ENCODE measurements at places on chromosomes 6 and 20.

DNA sequence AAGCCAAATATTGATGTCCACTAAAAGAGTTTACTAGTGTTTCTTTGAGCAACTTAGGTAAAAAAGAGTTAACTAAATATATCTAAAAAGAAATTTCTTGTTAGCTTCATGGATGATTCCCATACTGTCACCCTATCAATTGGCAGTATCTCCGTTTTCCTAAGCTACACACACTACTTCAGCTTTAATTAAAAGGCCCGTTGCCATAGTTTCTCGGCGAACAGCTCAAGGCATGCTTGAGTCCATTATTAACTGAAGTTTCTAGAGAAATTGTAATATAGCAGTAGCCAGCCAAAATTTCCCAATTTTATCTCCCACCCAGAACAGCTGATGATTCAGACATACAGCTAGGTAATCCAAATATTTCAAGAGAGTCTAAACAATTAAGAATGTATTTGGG, 20.0 kb upstream of the BEND6 start:
- no peak for DNase-seq

- no peak for DNase-seq
Measured at GRCh38 chr6:89133981-89134380, 11.9 kb upstream of the PM20D2 start.

DNA sequence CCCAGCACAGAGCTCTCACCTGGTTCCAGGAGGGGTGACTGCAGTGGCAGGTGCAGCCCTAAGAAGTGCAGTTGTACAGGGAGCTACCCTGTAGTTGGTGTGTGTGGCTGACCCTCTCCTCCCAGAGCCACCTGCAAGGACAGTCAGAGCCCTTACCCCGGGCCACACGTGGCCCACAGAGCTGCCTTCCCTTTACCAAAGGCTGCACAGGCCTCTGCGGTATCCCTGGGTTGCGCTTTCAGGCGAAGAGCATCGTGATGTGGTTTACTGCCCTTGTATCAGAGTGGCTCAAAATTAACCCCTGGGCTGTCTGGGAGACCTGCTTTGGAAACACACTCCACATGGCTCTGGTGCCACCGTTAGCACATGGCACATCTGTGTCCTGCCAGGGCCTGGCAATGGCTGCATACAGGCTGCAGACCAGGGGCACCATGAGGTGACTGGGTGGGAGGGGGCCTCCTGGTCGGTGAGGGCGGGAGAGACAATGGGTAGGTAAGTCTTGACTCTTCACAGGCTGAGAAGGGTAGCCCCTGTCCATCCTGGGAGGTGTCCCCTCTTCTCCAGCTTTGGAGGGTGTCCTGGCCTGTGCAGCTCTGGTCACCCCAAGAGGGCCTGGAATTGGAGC, 81.5 kb downstream of the CDH4 start:
- DNase-seq, result no peak

GRCh38 chr6:157522472-157522871, 141.5 kb downstream of the ZDHHC14 start:
- DNase-seq, result no peak

- DNase-seq, result no peak
Measured at GRCh38 chr20:1229541-1229940, 3.7 kb downstream of the RAD21L1 start.

- DNase-seq, result peak; percentile 42
Measured at GRCh38 chr6:27260369-27260768, 12.9 kb downstream of the PRSS16 start.

DNA sequence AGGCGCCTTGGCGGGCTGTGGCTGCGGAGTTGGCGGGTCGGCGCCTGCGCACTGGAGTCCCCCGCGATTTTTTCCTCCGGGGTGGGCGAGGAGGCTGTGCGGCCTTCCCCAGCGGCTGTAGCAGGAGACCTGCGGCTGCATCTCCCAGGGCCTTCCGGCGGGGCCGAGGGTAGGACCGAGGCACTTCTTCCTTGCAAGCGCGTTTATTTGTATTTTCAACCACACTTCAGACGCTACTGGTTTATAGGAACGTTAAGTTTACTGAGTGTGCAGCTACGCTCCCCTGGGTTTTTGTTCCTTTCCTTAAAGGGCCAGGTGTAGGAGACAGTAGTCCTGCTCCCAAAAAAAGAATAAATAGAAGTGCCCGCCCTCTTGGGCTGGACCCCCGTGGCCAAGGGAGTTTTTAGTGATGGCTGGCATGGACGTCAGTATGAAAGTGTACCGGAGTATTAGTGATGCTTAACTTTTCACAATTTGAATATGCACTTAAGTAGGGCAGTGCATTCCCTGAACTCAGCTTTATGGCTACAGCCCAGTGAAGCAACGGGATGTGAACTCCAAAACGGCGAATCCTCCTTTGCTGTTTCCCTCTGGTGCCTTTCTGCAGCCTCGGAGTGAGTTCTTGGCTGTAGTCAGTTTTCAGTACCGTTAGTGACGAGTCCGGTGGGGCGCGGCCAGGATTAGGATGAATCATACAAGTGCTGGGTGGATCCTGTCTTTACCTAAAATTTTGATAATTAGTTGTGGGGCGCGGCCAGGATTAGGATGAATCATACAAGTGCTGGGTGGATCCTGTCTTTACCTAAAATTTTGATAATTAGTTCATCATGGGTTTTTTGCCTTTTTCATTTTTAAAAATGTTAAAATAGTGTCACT, 1.0 kb upstream of the FBXO5 start:
- peak; percentile 98 for DNase-seq

GRCh38 chr20:51366155-51366886, 176.2 kb downstream of the NFATC2 start:
- DNase-seq, result no peak

- DNase-seq, result no peak
Measured at GRCh38 chr20:37474386-37474785, 46.7 kb upstream of the NNAT start.

GRCh38 chr6:30787954-30788353, 43.6 kb upstream of the IER3 start:
- no peak for DNase-seq

DNA sequence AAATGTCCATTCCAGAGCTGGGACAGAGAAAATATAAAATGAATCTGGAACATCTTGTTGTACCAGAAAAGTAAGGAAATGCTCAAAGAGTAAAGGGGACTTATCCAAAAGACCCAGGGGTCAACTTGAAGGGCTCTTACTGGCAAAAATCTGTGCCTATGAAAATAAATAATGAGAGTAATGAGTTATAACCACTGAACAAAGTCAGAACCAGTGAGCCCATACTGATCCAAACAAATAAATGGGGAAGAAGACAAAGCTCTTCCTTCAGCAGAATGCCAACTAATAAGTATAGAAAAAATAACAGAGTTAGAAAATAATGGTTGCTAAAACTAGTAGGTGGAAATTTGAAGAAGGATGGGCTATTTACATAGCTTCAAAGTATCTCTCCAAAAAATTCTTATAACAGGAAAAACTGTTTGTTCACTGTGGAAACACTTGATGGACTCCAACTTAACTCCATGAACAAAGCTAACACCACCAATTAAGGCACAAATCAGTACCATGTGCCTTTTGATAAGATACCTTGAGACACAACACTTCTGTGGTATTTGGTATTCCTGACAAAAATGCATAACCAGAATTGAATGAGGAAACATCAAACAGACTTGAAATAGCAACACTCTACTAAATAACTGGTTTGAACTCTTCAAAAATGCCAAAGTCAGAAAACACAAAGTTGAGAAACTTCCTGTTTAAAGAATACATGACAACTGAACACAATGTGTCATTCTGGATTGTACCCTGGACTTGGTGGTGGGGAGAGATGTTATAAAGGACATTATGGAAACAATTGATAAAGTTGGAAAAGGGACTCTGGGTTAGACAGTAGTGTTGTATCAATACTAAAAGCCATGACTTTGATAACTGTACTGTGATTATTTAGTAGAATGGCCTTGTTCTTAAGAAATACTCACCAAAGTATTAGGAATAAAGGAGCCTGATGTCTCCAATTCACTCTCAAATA, 197.5 kb downstream of the ISM1 start:
- no peak for DNase-seq

- DNase-seq, result no peak
Measured at GRCh38 chr6:27275025-27275956, 27.8 kb downstream of the PRSS16 start.

DNA sequence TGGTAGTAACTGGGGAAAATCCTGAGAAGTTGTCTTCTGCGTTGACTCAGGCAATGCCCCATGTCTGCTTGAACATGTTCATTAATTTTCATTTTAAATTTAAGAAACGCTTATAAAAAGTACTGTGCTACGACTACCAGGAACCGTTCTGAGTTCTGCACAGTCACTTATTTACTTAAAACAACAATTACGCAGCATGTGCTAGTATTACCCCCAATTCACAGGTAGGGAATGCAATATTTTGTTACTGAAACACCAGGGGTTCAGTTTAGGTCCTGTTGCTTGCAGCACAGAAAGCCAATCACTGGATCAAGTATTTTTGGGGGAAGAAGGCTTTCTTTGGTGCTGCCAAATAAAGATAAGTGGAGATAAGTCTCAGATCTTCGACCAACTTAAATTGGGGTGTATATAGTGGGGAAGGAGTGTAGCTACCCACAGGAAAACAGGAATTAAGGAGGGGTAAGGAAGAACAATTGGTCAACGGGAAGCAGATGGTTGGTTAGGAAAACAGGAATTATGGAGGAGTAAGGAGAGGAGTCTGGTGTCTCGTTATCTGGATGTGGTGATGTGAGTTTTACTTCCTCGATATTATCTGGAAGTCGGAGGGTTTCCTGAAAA, 5.2 kb upstream of the LRP11 start:
- DNase-seq, result no peak

GRCh38 chr6:153511896-153512496, 380.9 kb upstream of the RGS17 start:
- peak; percentile 17 for DNase-seq

GRCh38 chr20:37516811-37517750, 4.0 kb upstream of the NNAT start:
- peak; percentile 14 for DNase-seq

GRCh38 chr20:61764471-61765025, 301.1 kb downstream of the TAF4 start:
- no peak for DNase-seq

DNA sequence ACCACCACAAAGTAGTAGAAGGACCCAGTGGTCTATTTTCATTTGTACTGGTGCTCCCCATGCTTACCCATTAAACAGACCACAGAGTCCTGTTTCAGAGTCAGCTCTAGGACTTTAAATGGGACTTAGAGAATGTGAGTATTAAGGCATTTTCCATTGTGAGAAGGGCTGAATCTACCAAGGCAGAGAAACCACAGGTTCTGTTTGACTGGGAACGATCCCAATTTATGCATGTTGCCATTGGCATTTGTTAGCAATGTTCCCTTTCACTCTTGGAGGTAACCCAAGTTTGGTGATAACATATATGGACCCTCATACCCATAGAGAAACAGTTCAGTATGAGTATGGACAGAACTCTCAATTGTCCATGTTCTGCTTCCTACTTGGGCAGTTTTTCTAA, 672.8 kb downstream of the KIF16B start:
- DNase-seq, result no peak

DNA sequence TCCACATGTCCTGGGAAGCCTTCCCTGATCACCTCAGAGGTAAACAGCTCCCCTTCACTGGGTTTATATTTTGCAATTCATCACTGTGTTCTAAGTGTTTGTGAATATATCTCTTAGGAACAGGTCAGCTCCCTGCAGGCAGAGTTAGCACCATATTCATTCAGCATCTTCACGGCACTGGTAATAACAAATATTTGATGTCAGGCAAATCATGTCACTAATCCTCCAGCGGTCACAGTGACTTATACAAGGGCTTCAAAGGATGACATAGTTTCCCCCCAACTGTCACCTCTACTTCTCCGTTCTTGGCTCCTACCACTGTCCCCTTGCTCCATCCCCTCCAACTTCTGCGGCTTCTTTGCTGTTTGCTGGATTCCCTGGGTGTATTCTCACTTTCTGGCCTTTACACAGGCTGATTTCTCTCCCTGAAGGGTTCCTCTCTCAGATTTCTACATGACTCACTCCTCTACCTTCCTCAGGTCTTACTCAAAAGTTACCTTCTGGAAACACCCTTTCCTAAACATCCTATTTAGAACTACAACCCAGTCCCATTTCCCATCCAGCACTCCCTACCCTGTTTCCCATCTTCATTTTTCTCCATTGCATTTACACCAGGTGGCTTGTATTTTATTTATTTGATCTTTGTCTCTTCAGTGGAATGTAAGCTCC, 66.6 kb downstream of the NHLRC1 start:
- DNase-seq, result no peak

DNA sequence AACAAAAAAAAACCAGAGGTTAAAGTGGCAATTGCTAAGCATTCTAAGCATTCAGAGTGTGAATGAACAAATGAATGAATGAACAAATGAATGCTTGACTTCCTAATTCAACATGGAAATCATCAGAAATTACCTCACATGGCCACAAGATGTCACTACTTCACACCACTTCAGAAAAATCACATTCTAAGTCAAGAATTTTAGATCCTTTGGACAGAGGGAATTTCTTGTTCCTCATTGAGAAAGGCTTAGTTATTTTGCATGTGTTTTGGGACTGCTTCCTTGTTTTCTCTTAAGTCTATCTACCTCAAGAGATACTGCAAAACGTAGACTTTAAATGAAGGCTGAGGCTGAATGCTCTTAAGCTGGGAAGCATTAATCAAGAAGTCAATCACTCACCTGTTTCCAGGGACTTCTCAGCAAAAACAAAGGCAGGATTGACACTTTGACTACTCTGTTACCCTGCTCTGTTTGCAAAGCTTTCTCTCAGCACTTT, 120.2 kb downstream of the MBOAT1 start:
- peak; percentile 57 for DNase-seq

GRCh38 chr6:115982453-115982852, 78.2 kb downstream of the FRK start:
- DNase-seq, result no peak

- DNase-seq, result no peak
Measured at GRCh38 chr6:158737710-158738615, 81.2 kb downstream of the EZR start.

DNA sequence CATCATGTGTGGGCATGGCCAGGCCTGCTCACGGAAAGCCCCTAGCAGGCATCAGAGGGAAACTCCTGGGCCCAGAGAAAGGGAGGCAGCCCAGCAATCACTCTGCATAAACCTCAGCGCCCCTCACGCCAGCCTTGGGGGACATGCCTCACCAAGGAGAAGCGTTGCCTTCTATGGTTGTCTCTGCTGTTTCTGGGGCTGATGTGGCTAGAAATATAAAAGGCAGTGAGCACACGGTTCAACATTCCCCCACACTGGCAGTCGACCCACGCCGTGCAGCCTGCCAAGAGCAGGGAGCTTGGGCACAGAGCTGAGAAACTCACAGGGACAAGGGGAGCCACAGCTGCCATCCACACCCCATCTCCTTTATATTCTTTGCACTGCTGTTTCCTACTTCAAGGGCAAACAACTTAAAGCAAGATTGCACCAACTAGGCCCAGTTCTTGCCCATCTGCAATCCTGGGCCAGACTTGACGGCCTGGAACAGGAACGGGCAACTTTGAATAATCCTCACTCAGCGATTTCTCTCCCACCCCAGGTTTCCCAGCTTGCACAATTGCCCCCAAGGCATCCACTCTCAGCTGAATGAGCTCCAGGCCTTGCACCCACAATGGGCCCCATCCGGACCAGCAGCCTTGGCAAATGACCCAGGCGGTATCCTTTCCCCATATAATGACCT, 35.5 kb upstream of the FOXC1 start:
- DNase-seq, result peak; percentile 32

GRCh38 chr6:89612121-89612520, 26.4 kb downstream of the LYRM2 start:
- no peak for DNase-seq
